ENCODE measurements at places on chromosomes 1 and 21. TPM values are rescaled to one million over a fixed set of nuclear protein-coding genes. Genes with fewer than 3 reads are reported as not detected.

- peaks cover 4% of the 10 kb centered on the region for H3K4me1 ChIP-seq
- no peaks in the 10 kb centered on the region for H3K36me3 ChIP-seq
- DNase-seq: no peak
- H3K27ac ChIP-seq: no peak overlapping the region
- H3K27me3 ChIP-seq: no peaks in the 10 kb centered on the region
These were observed 39.0 kb upstream of the MYSM1 start for GRCh38 chr1:58738876-58739275.

- H3K4me1 ChIP-seq: peaks cover 4% of the 10 kb centered on the region
- no peaks in the 10 kb centered on the region for H3K36me3 ChIP-seq
- H3K27me3 ChIP-seq: peaks cover 24% of the 10 kb centered on the region
These were observed 306.9 kb downstream of the TTLL7 start for GRCh38 chr1:83691953-83692500.

- no peak for DNase-seq
- H3K36me3 ChIP-seq: no peaks in the 10 kb centered on the region
- no peak overlapping the region for H3K27ac ChIP-seq
- H3K27me3 ChIP-seq: no peaks in the 10 kb centered on the region
These were observed 94.0 kb downstream of the CLIC6 start for GRCh38 chr21:34762786-34763185.

DNA sequence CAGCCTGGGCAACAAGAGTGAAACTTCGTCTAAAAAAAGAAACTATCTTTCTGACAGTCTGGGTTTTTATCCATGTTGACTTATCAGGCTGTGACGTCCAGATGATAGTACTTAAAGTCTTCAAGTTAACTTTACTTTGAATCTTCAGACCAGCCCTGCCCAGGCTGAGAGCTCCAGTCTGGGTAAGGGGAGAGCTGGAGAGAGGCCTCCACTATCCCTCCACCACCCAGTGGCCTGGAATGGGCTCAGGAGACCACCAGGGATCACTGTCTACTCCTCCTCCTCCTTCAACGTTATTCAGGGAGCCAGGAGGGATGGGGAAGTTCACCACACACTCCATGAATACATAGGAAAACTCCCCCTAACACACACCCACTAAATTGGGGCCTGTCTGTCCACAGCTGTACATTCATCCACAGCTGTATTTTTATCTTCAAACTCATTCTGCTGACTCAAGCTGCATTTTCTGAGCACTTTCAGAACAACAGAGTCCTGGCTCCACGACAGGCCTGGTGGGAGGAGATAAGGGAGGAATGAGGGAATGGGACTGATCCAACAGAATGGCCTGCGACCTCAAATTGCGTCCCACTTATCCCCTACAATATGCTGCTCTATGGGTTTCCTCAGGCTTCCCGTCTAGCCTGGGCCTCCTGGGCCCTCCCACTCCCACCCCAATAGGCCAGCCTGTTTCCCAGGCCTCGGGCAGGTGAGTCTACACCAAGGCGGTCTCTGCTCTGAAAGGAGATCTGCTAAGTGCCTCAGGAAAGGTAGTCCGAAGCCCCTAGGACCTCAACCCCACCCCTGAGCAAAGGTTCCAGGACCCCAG lies 1.8 kb downstream of the SLC45A3 start:
- H3K27me3 ChIP-seq: no peaks in the 10 kb centered on the region
- DNase-seq: no peak
- no peaks in the 10 kb centered on the region for H3K36me3 ChIP-seq
- H3K4me3 ChIP-seq: peak overlapping the region; percentile 66
- peaks cover 15% of the 10 kb centered on the region for H3K4me1 ChIP-seq

DNA sequence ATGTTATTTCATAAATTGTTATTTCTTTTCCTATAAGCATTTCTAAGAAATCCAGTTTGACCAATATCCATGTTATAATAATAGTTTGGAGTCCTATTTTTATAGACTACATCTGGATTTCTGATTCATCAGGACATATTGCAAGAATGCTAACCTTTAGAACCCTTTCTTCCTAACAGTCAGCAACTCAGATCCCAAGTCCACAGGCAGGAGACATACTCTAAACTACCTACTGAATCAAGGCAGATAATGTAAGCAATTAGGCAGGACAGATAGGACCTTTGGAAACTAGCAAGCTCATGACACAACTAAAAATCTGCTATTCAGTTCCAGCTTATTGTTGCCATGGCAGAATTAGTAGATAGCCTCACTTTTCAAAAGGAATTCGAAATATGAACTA lies 104.1 kb downstream of the DENND1B start:
- H3K4me3 ChIP-seq: no peak overlapping the region
- no peaks in the 10 kb centered on the region for H3K36me3 ChIP-seq
- H3K4me1 ChIP-seq: peaks cover 4% of the 10 kb centered on the region
- no peaks in the 10 kb centered on the region for H3K27me3 ChIP-seq
- H3K27ac ChIP-seq: no peak overlapping the region

Gene ATP1A1
- 131 TPM for total RNA-seq

Gene KCNE2
- not detected for total RNA-seq

Gene KLF17
- not detected for total RNA-seq
